ENCODE measurements at places on chromosomes 16 and 17.
A peak's percentile ranks its signal among the peaks of the same experiment; 100 is the strongest.

- no peak for DNase-seq
Observed at GRCh38 chr17:30422171-30422570, 43.4 kb downstream of the CPD start.

DNA sequence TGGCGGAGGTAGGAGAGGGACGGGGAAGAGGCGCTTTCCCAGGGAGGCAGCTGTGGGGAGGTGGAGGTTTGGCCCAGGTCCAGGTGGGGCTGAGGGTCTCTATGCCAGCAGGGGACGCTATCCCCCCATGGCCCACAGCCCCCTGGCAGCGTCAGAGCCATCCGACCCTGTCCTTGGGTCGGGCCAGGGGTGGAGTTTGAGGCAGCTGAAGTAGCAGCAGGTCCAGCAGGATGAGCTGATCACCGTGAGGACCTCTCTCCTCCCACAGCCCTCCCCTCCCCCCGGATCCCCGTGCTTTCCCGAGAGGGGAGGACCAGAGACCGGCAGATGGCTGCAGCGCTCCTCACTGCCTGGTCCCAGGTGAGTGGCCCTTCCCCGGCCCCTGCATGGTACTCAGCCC, 3.2 kb downstream of the ZNF205 start:
- DNase-seq, result no peak

DNA sequence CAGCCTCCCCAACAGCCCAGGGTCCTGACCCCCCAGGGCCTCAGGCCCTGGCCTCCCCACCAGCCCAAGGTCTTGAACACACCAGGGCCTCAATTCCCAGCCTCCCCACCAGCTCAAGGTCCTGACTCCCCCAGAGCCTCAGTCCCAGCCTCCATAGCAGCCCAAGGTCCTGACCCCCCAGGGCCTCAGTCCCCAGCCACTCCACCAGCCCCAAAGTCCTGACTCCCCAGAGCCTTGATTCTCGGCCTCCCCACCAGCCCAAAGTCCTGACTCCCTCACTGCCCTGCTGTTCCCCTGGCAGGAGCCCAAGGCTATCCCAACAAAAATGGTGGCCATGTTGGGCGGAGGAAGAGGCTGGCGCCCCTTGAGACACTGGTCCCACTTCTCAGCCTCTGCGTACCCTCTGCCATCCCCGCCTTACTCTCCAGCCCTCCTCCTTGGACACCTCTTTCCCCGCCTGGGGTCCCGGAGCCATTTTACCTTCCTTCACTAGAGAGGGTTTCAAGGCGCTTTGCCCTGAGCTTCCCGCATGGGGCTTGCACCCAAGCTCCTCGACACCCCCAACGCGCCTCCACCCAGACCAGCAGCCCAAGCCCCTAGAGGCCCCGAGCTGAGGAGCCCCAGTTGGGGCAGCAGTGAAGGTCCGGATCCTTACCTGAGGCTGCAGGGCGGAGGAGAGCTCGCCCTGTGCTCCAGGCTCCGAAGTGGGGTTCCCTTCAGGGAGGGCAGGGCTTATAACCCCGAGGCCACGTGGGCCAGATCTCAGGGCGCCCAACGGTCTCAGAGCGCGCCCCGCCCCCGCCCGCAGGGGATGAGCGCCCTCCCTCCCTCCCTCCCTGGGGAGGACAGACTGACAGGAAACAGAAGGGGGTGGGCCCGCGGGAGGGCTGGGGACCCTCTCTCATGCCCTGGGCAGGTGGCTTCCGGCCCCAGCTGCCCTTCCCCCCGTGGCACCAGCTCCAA, 3.5 kb upstream of the TSPOAP1 start:
- DNase-seq, result peak; percentile 73

GRCh38 chr17:7043182-7043496, 753 bp downstream of the SLC16A11 start:
- DNase-seq, result no peak

GRCh38 chr16:66834746-66835145, 4.0 kb upstream of the NAE1 start:
- DNase-seq, result no peak

GRCh38 chr17:72878975-72879660, 213.4 kb downstream of the SLC39A11 start:
- DNase-seq, result no peak

GRCh38 chr16:11032922-11033291, 88.5 kb downstream of the CLEC16A start:
- DNase-seq, result no peak

DNA sequence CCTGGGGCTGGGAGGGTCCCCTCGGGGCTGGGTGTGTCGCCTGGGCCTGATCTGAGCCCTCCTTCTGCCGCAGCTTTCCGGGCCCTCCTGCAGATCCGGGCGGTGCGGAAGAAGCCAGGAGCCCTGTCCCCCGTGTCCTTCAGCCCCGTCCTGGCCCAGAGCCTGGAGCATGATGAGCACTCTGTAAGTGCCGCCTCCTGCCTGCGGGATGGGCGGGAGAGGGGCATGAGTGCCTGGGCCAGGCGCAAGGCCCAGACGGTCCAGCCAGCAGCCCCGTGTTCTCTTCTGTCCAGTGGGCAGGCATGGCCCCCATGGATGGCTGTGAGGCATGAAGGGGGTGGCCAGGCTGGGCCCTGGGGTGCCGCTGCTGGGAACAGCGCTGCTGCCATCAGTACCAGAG, 16.0 kb upstream of the NUDT16L1 start:
- DNase-seq, result no peak

DNA sequence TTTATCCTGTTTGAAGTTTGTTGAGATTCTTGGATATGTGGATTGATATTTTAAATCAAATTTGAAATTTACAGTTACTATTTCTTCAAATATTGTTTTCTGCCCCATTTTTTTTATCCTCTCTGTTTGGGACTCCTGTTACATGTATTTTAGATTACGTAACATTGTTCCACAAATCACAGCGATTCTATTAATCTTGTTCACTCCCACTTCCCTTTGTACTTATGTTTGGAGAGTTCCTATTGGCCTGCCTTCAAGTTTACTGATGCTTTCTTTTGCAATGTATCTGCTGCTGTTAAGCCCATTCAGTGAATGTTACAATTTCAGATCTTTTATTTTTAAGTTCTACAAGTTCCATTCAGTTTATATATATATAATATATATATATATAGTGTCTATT, 288.3 kb upstream of the TNRC6C start:
- no peak for DNase-seq

- DNase-seq, result no peak
Observed at GRCh38 chr17:57676543-57676942, 68.6 kb downstream of the CCDC182 start.

- no peak for DNase-seq
Observed at GRCh38 chr17:42283241-42284023, 4.9 kb upstream of the STAT5A start.

GRCh38 chr16:88019821-88020515, 68.7 kb downstream of the BANP start:
- no peak for DNase-seq

GRCh38 chr17:50096092-50096491, 941 bp downstream of the PDK2 start:
- no peak for DNase-seq

- no peak for DNase-seq
Observed at GRCh38 chr16:68091380-68092261, 6.5 kb downstream of the NFATC3 start.

DNA sequence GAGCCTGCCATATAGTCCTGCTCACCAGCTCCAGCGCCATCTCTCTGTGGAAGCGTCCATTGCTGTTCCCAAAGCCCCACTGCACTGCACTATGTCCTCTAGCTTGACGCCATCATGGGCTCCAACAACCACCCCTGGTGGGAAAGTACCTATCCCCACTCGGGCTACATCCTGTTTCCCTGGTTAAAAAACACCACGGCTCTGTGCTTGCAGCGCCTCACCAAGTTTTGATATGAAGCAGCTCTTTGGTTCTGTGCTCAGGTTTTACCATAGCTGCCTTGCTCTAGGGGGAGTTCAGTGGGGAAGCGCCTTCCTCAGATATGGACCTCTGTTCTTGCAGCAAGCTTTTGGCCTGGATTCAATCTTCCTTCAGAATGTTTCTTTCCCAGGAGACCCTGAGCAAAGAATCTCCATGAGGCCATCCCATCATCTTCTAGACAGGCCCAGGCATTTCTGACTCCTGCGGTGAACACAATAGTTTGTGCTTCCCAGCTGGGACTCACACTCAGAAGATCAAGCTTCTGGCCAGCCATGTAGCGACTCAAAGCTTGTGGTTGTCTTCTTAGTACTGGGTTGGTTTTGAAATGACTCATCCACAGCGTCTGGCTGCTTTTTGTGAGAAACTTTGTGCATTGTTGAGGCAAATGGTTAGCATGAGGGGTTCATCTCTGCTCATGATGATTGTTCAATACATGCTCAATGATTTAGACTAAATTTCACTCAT, 39.5 kb downstream of the DYNLRB2 start:
- DNase-seq, result no peak

DNA sequence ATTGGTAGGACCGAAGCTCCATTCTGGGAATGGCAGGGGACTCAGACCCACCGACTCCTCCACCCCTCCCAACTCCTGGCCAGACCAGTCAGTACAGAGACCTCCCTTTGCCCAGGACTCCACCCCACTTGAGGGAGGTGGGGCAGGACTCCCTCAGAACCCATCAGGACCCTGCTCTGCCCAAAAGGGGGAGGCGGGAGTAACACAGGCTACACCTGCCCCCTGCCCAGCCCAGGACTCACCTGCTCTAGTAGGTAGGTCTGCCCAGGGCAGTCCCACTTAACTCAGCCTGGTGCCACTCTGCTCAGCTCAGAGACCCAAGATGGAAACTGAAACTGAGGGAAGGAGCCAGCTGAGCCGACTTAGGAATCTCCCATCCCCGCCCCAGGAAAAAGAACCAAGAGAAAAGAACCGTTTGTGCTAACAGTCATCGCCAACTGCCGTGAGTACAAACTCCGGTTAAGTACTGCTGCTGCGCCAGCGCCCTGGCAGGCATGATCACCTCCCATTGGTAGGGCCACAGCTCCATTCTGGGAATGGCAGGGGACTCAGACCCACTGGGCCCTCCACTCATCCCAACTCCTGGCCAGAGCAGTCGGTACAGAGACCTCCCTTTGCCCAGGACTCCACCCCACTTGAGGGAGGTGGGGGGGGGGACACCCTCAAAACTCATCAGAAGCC, 503 bp downstream of the DHX58 start:
- DNase-seq, result no peak

DNA sequence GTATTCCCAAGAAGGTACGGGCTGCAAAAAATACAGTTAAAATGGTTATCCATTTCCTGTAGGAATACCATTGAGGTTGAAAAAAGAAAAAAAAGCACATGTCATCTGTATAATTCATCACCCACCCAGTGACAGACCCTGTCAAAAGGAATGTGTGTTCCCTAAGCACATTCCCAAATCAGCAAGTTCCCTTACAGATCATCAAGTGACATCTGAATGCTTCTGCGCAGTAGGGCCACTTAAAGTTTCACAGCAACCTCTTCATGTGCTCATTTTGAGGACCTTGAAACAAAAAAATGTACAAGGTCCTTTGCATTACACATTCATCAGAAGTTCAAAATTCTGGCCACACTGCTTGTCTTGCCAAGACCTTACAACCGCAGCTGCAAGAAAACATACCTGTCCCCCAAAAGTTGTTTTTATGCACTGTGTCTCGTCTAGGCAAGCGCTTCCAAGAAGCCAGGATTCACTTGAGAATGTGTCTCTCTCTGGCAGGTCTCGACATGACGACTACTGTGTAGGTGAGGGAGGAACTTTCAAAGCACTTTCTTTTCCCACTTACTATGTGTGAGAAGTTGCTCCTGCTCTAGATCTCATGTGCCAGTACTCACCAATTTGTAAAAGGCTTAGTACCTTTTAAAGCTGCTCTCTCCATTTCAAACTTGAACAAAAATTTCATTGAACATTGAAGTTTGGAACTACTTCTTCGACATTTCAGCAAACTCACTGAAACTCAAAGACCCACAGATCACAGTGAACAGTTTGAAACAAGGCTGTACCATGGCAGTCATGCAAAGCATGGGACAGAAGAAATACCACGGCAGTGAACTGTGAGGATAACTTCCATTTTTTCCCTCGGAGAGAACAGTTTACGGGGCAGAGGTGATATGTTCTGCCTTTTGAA, 4.3 kb upstream of the POLG2 start:
- no peak for DNase-seq

Measured in activated gamma-delta T cell (primary cell).